ENCODE measurements at places on chromosomes 16 and 17.

- DNase-seq, result no peak
These were observed 80.0 kb upstream of the HNF1B start for GRCh38 chr17:37824534-37825485.

GRCh38 chr16:8676737-8677375, 2.4 kb downstream of the ABAT start:
- DNase-seq, result no peak

- no peak for DNase-seq
These were observed 21.9 kb downstream of the KIF2B start for GRCh38 chr17:53844491-53845107.

- DNase-seq, result no peak
These were observed 676.7 kb upstream of the SOX9 start for GRCh38 chr17:71444078-71444477.

- DNase-seq, result peak; percentile 28
These were observed 22.5 kb upstream of the DYNLL2 start for GRCh38 chr17:58060596-58061191.

DNA sequence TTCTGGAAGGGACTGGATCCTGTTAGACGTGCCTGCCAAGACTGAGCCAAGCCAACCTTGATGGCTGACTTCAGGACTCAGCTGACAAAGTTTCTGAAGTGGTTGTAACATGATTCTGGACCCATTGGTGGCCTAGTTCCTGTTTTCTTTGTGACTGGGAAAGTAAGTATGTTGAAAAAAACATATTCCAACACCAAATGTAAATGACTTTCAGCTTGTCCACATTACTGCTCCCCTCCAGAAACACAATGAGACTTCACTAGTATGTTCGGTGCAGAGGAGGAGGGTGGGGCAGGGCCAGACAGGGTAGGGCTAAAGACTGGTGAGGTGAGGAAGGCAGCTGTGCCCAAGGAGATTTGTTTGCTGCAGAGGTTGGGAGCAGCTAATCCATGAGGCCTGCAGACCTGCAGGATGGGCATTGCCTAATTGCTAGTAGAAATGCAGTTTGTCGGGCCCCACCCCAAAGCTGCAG, 26.4 kb downstream of the NMT1 start:
- no peak for DNase-seq

DNA sequence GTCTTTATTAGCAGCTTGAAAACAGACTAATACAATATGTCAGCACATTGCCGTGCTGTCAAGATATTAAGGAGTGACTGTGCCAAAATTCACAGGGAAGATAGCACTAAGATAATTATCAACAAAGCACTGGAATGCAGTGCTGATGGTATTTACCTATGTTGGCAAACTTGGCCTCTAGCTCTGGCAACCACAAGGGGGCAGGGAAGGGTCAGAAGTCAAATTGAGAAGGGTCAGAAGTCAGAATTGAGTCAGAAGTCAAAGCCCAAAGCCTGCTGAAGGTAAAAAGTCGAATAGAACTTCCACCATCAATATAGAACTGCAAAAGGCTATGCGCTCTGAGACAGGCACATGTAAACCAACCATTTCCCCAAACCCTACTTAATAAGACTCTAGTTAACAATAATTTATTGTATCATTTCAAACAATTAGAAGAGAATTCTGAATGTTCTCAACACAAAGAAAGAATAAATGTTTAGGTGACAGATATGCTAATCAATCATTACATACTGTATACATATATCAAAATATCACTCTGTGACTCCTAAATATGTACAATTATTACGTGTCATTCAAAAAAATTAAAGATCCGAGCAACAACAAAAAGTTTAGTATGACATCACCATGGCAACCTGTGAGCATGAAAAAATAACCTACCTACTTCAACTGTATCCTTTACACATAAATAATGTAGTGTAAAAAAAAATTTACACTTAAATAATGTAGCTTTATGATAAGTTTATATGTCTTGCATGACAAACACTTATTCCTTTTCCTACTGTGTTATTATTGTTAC, 916.1 kb downstream of the KCNJ2 start:
- DNase-seq, result no peak

DNA sequence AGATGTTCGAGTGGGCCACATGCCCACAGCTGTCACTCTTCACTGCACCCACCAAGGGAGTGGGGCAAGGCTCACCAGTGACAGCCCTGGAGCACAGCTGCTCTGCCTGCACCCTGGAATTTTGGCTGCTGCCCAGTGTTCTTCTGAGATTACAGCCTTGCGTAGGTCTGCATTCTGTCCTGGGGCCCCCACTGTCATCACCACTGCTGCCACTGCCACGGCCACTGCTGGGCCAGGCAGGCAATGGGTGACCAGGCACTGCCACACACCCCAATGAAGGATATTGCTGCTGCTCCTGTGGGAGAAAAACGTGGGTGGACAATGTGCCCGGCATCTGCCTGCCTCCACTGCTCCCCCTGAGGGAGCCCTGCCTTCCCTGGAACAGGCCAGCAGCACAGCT, 1717.0 kb downstream of the TP53TG3F start:
- DNase-seq, result no peak

DNA sequence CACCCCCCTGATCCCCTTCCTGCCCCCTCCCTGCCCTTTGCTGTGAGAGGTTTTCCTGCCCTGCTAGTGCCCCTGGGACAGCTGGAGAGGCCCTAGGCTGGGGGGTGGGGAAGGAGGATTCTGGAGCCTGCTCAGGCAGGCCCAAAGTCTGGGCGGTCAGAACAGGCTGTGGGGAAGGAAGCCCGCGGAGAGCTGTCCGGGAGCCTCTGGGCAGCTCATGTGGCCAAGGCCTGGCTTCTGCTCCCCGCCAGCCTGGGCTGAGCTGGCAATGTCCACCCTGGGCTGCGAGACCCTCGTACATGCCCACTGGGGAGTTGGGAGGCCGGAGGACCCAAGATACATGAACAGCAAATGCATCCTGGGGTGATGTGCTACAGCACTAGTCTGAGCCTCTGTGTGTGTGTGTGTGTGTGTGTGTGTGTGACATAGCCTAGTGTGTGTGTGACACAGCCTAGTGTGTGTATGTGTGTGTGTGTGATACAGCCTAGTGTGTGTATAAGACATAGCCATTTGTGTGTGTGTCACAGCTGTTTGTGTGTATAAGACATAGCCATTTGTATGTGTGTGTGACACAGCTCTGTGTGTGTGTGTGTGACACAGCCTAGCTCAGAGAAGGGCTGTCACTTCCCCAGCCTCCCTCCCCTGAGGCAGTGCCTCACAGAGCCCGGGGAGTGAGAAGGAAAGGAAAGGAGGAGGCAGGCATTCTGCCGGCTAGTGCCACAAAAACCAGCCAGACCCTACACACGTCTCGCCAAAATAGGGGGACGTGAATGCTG, 201.4 kb upstream of the CIBAR2 start:
- no peak for DNase-seq

DNA sequence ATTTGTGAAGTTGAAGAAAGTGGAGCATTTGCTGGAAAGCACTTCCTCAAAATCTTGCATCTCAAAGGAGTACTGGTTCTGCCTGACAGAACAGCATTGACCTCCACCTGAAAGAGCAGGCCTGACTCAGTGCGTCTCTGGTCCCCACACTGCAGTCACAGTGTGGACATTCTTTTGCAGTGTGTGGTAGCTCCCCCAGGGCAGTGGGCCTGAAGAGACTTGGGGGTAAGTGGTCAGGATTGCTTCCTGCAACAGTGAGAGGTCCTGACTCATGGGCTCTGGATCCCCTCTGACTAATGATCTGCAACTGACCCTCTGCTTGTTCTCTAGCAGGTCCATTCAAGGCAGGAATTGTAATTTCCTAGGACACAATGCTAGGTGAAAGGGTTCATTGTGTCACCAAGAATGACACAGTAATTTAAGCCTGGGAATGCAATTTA, 204.9 kb upstream of the KCNJ16 start:
- no peak for DNase-seq

DNA sequence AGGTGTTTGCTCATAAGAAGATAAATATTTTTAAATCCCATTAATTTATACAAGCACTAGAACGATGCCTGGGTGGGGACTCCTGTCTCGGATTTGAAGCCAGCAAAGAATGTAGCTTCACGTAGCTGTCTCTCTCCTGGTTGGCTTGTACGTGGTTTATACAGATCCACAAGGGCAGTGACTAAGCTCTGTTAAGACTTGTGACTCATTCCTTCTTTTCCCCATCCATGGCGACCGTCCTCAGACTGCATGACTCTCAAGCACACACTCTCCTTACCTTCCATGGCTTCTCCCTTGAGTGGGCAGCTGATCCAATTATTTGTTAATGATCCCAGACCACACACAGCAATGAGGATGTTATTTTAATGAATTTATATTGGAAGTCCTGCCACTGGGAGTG, 679.7 kb upstream of the SOX9 start:
- no peak for DNase-seq

DNA sequence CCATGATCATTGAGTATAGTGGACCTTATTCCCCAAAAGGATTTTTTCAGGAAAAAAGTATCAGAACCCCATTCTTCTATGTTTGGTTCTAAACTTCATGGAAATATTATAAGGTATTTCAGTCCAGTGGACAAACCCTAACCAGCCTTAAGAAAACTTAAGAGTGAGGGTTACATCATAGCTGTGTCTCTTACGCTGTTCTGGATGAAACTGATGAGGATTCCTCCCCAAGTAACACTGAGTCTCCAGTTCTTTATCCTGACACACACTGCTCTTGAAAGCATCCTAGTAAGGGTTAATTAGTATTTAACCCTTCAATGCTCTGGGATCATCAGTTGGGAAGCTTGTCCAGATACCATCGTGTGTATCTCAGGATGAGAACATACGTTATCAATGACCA, 5.0 kb downstream of the LYRM1 start:
- DNase-seq, result no peak

DNA sequence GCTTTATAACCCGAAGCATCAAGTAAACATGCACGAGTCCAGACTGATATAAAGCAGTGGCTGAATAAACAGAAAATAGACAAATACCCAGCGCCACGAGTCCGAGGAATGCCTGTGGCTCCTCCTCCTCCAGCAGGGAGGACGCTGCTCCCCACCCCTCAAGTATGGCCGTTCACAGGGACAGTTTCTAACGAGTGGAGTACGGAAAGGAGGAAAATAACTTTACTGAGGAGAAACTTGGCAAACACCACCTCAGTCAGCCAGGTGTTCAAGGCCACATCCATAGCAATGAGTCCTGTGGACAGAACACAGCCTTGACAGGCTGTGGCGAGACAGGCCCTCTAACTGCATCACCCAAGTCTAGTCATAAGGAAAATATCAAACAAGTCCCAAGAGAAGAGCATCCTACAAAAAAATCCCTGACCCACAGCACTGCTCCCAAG, 9.2 kb downstream of the ZDHHC7 start:
- no peak for DNase-seq

- no peak for DNase-seq
These were observed 580.1 kb downstream of the WWOX start for GRCh38 chr16:78679546-78679945.

GRCh38 chr17:32495359-32496231, 8.8 kb downstream of the CDK5R1 start:
- no peak for DNase-seq

DNA sequence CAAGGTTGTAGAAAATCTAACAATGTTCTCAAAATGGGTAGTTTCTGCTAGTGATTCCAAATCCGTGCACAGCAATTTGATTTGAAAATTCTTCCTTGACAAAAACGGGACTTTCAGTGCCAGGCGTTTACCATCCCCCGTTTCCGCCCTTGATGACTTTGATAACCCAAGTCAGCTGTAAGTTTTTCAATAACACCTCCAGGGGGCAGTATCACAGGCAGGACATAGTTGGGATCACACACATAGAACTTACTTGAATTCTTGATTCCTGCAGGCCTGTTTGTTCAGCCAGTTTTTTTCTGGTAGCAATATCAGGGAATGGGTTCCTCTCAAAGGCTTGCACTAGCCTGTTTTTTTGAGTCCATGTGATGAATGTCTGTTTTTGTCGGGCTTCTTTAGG, 5.6 kb downstream of the DUXB start:
- DNase-seq, result no peak

DNA sequence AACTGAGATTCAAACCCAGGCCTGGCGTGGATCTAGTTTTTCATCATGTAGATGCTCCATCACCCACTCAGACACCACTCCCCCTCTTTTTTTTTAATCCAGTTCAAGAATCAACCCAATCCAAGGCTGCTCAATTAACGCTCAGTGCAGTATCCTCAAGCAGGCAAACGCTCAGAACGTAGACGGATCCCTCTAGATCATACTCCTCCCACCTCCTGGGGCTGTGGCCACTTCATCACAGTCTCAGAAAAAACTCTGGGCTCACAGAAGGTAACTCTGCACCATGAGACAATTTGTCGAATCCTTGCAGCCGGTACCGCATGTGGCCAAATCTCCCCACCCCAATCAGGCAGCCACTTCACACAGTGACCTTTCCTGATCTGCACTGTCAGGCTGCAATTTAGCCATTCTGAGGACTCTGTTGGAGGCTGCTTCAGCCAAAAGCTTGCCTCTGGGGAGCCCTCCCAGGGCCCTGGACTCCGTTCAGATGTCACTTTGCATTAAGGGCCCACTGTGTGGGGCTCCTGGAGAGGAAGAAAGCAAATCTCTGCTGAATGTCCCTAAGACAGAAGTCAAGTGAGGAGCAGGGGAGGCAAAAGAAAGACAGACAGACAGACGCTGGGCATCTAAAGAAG, 183.5 kb downstream of the XYLT1 start:
- DNase-seq, result no peak

DNA sequence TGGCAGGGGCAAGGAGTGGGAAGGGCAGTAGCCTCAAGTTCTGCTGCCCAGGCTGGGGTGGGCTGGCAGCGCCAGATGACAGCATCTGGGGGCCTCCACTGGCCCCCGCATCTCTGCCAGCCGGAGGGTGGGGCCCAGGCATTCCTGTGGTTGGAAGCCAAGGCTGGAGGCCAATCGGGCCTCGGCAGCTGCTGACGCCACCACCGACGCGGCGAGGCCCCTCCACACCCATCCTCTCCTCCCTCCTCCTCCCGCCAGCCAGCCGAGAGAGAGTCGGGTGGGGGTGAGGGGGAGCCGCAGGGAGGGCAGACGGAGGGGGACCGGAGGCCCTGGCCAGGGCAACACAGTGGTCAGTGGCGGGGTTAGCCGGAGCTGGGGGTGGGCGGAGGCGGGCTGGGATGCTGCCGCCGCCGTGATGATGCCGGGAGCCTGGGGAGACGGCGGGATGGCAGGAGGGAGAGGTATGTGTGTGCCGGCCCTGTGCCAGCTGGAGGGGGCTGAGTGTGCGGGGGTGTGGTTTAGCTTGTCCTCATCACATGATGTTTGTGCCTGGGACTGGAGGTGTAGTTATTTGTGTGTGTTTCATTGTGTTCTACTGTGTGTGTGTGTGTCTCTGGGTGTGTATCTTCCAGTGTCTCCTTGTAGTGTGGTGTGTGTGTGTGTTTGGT, 36.6 kb downstream of the ARHGAP23 start:
- DNase-seq, result no peak

GRCh38 chr16:30499284-30499683, 26.7 kb downstream of the ITGAL start:
- DNase-seq, result peak; percentile 6

GRCh38 chr16:12305847-12306801, 329.6 kb downstream of the SNX29 start:
- DNase-seq, result no peak

- no peak for DNase-seq
These were observed 32.9 kb upstream of the NFAT5 start for GRCh38 chr16:69532641-69533455.

Data from NCI-H2081 (cell line).